ENCODE measurements at places on chromosomes 1 and 21.

- no peak for DNase-seq
Observed at GRCh38 chr1:204866051-204866596, 4.5 kb upstream of the NFASC start.

DNA sequence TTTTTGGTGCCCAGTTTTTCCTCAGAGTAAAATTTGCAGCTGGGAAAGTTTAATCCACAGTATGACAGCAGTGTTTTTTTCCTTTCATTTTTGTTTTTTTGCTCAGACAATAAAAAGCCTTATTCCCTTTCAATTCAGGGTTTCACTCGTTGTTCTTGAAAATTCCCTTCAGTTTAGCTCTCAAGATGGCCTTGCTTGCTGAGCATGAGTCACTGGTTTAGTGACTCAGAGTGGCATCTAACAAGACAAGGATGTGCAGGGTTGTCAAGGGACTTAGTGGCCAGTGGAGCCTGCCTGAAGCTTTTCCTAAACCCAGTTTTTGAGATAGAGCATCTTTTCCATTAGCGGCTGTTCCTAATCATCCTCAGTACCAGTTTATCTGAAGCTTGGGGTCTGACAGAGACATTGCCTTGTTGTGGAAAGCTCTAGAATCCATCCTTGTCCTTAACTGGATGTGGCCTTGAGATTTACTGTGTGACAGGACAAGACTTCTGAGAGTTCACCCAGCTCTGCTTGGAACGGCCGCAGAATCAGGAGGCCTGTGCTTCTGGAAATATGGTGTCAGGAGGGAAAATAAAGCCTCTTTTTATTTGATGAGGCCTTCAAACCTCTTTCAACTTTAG, 48.4 kb upstream of the DNAJC6 start:
- DNase-seq = no peak

- DNase-seq = no peak
Observed at GRCh38 chr1:18879791-18880309, 20.4 kb upstream of the TAS1R2 start.

GRCh38 chr1:223714849-223715603, 2.7 kb downstream of the CAPN2 start:
- DNase-seq = no peak

- no peak for DNase-seq
Observed at GRCh38 chr1:53123453-53124140, 18.8 kb downstream of the SLC1A7 start.

DNA sequence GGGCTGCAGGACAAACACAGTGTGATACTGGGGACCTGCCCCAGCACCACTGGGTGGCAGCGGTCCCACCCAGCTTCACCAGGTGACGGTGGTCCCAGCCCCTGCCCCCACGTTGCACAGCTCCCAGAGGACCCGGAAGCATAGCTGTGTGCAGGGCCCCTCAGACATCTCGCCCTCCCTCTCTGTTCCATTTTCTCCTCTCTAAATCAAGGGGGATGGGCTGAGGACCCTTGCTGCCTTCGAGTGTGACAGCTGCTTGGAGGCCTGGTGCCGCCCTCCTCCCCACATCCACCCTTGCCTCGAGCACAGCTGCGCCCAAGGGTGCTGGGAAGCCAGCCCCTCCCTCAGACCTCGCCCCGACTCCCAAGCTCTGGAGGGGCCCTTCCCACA, 16.1 kb upstream of the LRRC3 start:
- DNase-seq = no peak

GRCh38 chr1:19070891-19071621, 114.6 kb upstream of the IFFO2 start:
- DNase-seq = no peak

- DNase-seq = no peak
Observed at GRCh38 chr1:200367841-200368534, 41.8 kb downstream of the ZNF281 start.

DNA sequence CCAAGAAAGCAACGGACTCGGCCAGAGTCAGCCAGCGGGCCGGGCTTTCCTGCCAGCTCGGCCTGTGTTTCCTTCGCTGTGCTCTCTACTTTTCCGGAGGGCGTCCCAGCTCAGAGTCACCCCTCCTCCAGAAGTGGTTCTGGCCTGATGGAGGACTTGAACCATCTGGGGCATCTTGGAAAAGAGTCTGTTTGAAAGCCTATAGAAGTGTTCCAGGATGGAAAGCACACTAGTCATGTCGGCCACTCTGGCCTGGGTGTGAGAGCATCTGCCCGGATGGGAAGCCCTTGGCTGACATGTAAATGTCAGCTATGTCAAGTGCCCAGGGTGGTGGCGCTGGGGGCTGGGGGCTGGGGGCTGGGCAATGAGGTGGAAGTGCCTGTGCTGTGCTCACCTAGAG, 113.4 kb downstream of the DHRS3 start:
- DNase-seq = no peak
